ENCODE measurements at places on chromosomes 3 and 15.

GRCh38 chr3:187377842-187378241 lies 9.7 kb downstream of the RTP4 start:
- DNase-seq, result no peak

DNA sequence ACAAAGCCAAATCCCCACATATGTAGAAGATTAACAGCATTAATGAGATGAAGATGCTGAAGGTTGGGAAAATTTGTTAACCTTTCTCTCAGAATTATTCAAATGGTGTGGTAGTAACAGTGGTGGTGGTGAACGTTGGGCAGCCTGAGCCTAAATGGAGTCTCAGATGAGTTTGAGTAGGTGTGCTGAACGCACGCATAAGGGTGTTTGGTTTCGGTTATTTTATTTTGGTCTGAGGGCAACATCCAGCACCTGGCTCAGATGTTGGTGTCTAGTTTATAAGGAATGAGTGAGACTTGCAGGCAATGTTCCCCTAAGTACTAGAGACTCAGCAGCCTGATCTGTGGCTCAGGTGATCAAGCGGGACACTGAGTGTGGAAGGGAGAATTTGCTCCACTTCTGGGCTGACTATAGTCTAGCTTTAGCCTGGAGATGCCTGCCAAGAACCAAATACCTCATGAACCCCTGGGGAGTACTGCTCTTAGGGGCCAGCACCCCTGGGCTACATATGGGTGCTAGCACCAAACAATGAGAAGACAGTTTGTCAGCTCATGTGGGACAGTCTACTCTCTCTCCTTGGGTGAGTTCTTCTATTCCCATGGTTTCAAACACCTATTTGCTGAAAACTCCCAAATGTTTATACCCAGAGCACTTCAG lies 39.5 kb upstream of the ATP2C1 start:
- no peak for DNase-seq

GRCh38 chr3:121629601-121630000 lies 31.1 kb downstream of the HCLS1 start:
- DNase-seq, result no peak

DNA sequence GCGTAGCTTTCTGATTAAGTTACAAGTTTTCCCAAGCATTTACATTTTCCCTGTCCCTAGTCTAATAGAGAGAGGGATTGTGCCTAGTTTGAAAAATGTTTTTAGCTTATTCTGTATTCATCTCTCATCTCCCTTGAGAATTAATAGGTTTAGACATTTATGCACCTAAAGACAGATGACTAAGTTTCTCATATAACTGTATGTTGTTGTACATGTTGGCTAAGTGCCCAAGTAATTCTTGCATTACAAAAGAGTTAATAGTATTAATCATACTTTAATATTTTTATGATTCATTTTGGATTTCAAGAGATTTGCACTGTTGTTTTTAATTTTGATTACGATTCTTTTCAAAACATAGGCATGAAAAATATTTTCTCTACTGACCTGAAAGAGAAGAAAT lies 109.0 kb upstream of the TBL1XR1 start:
- no peak for DNase-seq

DNA sequence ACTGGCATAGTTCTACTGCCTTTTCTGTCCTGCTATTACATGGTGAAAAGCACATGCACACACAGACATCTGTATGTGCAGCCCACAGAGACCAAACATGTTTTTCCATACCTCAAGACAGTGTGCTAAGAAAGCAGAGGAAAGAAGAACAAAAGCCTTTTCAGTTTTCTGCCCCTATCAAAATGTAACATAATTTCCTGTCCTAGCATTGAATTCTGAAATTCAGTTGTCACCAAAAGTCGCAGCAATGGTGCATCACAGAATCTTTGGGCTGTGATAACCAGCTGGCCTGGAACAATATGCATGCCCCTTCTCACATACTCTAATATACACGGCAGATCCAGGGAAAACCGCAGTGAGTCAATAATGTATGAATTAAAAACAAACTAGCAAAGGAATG lies 153.8 kb upstream of the RAP2B start:
- DNase-seq, result no peak

GRCh38 chr3:55601366-55602080 lies 114.4 kb upstream of the WNT5A start:
- DNase-seq, result no peak

DNA sequence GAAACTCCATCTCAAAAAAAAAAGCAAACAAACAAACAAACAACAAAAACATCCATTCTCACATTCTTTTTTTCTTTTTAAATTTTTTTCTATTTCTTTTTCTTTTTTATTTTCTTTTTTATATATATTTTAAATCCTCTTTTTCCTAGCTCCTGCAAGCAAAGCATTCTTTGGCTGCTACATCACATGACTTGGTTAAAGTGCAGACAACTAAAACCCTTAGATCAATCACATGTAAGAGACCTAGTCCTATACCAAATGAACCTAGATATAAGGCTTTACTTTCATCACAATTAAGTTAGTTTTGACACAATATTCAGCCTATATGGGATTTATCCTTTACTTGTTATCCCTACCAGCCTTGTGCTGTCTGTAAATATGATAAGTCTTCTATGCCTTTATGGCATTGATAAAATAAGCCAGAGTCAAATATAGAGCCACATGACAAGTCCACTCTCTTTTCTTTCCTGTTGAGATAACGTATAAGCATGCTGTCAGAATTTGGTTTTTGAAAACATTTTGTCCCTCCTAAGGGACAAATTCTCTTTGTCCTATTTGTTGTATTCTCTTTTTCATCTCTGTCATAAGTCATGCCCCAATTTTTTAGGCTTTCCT lies 11.3 kb downstream of the UBR1 start:
- no peak for DNase-seq
